ENCODE measurements at places on chromosomes 13 and 19.

- DNase-seq = no peak
These were observed 215.3 kb downstream of the KLF5 start for GRCh38 chr13:73274147-73274546.

DNA sequence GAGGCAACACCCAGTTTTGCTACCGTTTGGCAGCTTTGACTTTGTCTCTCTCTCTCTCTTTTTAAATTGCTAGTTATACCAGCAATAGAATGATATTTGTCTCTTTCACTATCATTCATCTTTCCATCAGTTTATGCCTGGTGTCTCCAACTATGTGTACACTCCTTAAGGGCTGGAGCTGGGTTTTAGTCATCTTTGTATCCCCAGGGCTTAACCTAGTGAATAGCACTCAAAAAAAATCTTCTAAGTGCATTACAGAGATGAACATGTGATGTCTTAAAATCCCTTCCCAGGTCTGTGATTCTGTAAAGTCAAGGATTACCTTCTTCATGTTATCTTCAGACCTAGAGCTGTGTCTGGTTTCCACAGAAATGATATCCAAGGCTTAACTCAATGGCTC lies 7.8 kb upstream of the UBL3 start:
- DNase-seq = no peak

GRCh38 chr13:78759704-78760103 lies 100.7 kb upstream of the OBI1 start:
- DNase-seq = no peak

DNA sequence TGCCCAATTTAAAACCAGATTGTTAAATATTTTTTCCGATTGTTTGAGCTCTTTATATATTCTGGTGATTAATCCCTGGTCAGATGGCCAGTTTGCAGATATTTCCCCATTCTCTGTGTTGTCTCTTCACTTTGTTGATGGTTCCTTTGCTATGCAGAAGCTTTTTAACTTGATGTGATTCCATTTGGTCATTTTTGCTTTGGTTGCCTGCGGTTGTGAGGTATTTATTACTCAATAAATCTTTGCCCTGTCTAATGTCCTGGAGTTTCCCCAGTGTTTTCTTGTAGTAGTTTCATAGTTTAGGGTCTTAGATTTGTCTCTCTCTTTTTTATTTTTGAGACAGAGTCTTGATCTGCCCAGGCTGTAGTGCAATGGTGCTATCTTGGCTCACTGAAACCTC lies 23.8 kb upstream of the LMO7 start:
- DNase-seq = no peak

DNA sequence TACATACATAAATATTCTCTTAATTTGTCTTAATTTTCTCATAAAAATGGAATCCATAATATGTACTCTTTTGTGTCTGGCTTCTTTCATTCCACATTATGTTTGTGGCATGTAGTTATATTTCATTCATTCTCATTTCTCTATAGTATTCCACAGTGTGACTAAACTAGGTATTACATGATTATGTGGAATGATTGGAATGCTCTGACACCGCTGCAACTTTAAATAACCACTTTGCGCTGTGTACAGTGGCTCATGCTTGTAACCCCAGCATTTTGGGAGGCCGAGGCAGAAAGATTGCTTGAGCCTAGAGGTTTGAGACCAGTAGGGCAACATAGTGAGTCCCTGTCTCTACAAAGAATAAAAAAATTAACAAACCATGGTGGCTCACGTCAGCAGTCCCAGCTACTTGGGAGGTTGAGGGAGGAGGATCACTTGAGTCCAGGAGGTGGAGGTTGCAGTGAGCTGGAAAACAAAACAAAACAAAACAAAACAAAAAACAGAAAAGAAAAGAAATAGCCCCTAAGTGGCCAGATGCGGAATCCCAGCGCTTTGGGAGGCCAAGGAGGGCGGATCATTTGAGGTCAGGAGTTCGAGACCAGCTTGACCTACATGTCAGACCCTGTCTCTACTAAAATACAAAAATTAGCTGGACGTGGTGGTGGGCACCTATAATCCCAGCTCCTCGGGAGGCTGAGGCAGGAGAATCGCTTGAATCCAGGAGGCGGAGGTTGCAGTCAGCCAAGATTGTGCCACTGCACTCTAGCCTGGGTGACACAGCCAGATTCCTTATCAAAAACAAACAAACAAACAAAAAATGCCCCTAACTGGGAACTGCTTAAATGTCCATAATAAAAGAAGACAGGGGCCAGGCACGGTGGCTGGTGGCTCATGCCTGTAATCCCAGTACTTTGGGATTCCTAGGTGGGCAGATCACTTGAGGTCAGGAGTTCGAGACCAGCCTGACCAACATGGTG lies 8.0 kb upstream of the SAE1 start:
- DNase-seq = no peak

- no peak for DNase-seq
These were observed 745.3 kb downstream of the GPC5 start for GRCh38 chr13:92143766-92144165.

GRCh38 chr19:29753190-29753933 lies 38.3 kb upstream of the C19orf12 start:
- DNase-seq = no peak
